ENCODE measurements at places on chromosomes 2 and 18. TPM values are rescaled to one million over a fixed set of nuclear protein-coding genes. Genes with fewer than 3 reads are reported as not detected.
A peak's percentile ranks its signal among the peaks of the same experiment; 100 is the strongest.

The DARS1 gene
- 146 TPM for total RNA-seq

The PIEZO2 gene
- not detected for total RNA-seq

The CRYGC gene
- total RNA-seq, result not detected

The SPHKAP gene
- not detected for total RNA-seq

The RESP18 gene
- not detected for total RNA-seq

The CROCC2 gene
- not detected for total RNA-seq

The NMUR1 gene
- total RNA-seq, result 0.18 TPM

The PAX3 gene
- total RNA-seq, result not detected

- DNase-seq, result no peak
Observed at GRCh38 chr18:55427951-55428350, 160.0 kb downstream of the TCF4 start.

GRCh38 chr2:111072220-111072871 is 48.4 kb upstream of the BCL2L11 start:
- DNase-seq, result no peak

- DNase-seq, result peak; percentile 1
Observed at GRCh38 chr2:202237787-202238233, 587 bp downstream of the SUMO1 start.

- no peak for DNase-seq
Observed at GRCh38 chr2:189466656-189467055, 25.4 kb downstream of the WDR75 start.

DNA sequence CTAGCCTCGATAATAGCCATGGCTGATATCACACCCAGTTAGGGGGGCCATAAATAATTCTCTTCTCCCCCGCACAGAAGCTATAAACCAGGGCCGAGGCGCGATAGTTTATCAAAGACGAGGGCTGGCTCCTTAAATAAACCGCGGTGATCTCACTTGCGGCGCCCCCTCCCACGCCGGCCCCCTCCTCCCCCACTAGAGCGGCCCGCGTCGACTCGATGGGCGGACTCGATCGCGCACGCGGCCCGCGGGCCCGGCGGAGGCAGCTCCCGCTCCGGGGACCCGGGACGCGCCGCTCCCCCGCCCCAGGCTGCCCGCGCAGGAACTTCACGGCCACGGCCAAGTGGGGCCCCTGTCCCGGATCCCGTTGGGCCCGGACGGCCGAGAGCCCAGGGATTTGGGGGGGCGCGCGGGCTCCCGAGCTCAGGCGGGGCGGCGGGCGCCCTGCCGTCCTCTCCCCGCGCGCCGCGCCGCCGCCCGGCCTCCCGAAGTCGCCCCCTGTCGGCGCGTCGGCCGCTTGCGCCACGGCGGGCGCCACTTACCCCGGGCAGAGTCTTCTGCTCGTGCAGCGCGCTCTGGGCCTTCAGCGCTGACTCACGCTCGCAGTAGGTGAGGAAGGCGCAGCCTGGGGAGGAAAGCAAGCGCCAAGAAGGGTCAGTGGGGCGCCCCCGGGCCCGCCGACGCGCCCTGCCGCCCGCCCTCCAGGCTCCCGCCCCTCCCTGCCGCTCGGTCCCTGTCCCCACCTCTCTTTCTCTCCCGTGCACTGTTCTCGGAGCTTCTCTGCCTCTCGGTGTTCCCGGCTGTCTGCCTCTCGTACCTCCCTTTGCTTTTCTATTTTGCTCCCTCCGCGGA is 80.4 kb downstream of the CELF4 start:
- no peak for DNase-seq

DNA sequence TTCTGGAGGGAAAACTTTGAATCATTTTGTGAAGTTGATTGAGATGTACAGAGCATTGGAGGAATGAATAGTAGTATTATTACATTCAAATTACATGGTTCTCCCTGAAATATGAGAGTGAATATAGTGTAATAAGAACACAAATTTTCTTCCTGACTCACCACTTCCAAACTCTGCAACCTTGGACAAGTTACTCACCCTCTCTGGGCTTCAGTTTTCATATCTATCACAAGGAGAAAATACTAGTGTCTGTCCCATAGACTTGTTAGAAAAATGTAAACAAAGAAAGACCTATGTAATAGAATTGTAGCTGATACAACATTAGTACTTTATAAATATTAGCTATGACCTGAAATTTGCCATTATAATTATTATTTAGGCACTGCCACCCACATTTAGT is 150.8 kb downstream of the LRRTM1 start:
- DNase-seq, result no peak

- DNase-seq, result no peak
Observed at GRCh38 chr2:112870841-112871835, 34.6 kb upstream of the IL1B start.

GRCh38 chr2:20303966-20304365 is 46.7 kb downstream of the PUM2 start:
- DNase-seq, result no peak

- no peak for DNase-seq
Observed at GRCh38 chr18:354003-354402, 86.2 kb upstream of the THOC1 start.

DNA sequence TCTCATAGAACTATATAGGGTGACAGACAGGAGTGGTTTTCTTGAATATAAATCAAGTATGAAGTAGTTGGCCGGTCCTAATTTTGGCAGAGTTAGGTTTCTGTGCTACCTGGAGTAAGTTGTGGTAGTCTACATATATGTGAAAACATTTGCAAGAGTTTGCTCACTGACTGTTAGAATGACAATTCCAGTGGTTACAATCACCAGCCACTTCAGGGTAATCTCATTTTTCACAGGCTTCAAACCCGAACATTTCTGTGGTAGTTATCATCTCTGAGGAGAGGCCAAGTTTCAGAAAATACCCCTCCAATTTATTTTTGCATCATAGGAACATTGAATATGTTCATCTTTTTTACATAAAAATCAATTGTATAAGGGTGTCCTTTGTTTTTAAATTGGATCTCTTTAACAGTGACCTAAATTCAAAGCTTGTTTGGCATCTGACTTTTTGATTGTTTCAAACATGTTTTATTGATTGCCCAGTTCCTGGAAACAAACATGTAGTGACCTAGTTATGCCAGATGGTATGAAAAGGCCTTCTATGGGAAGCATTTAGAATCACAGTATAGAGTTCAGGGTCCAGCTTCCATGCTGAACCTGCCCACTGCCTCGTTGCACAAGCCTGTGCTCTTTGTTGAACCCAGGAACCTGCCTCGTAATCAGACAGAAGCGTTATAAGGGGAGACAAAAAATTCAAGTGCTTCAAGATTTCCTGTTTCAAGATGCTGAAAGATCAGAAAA is 250.6 kb downstream of the LTBP1 start:
- no peak for DNase-seq
